ENCODE measurements at places on chromosomes 1 and 21. TPM values are rescaled to one million over a fixed set of nuclear protein-coding genes. Genes with fewer than 3 reads are reported as not detected.
A peak's percentile ranks its signal among the peaks of the same experiment; 100 is the strongest.

DNA sequence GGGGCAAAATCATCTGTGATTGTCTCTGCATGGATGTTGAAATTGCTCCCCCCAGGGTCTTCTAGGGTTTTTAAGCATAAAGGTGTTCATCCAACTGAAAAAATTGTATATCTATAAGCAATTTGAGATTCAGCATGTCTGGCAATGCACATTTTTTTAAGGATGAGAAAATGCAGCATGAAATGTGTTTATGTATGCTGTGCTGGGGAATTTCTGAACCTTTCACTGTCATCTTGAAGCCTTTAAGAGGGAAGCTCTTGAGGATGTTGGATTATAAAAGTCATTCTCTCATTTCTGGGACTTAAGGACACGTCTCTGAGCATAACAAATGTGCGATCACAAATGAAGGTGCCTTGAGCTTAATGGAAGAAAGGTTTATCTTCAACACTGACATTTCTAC, 9.4 kb downstream of the OVAAL start:
- no peak overlapping the region for H3K4me3 ChIP-seq
- no peak overlapping the region for H3K27ac ChIP-seq
- DNase-seq = no peak
- no peaks in the 10 kb centered on the region for H3K36me3 ChIP-seq
- H3K4me1 ChIP-seq = peaks cover 30% of the 10 kb centered on the region
- H3K27me3 ChIP-seq = no peaks in the 10 kb centered on the region

DNA sequence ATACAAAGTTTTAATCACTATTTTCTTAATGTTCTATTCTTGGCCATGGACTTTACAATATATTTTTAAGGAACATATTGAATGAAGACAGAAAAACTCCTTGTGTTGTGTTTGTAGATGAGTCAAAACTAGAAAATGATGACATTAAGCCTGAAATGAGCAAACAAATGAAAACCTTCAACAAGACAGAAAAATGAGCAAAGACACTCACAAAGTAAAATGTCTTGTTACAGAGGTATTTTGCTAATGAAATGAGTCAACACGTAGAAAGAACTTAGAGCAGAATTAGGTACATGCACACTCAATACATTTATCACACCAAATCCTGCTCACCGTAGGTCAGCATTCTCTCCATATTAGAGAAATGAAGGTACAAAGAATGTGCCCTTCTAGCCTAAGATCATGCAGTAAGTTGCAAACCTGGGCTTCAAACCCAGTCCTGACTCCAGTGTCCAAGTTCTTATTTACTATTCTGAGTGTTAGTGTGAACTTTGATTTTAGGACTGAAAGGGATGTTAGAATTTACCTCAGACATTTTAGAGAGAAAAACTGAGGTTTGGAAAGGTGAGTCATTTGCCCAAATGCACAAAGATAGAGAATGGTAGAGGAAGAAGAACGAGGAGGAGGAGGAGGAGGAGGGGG, 133.9 kb upstream of the SGIP1 start:
- no peaks in the 10 kb centered on the region for H3K36me3 ChIP-seq
- H3K27ac ChIP-seq = no peak overlapping the region
- no peaks in the 10 kb centered on the region for H3K27me3 ChIP-seq
- H3K4me3 ChIP-seq = no peak overlapping the region

DNA sequence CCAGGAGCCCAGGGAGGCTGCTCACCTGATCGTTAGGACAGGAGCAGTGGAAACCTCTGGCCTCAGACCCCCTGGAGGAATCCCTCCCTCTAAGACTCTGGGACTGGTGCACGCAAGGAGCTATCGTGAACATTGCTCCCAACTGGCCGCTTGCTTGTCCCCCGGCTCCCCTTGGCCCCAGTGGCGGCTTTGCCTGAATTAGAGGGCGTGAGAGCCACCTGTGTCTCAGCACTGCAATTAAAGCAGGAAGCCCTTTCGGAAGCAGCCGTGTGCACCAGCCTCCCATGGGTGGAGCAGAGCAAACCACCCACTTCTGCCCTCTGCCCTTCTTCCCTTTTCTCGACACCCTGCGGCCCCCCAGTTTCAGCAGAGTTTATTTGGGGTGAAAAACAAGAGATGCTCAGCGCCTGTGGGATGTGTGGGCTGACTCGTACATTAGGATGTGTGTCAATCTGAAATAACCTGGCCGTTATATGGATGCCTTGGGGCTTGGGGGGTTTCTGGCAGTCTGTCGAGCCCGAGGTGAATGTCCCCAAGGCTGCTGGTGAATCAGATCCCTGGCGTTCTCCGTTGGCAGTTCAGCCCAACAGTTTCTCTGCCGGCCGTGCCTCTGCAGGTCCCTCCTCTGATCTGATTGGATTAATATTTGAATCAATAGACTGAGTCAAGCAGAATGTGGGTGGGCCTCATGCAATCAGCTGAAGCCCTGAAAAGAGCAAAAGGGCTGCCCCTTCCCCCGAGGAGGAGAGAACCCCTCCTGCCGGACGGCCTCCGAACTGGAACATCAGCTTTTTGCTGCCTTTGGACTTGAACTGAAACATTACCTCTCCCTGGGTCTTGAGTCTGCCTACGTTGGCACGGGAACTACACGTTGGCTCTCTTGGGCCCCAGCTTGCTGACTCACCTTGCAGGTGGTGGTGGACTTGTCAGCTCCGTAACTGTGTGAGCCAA, 7.3 kb upstream of the UMODL1 start:
- peaks cover 20% of the 10 kb centered on the region for H3K4me1 ChIP-seq
- DNase-seq = peak; percentile 39
- H3K36me3 ChIP-seq = no peaks in the 10 kb centered on the region
- no peak overlapping the region for H3K27ac ChIP-seq

GRCh38 chr1:226322986-226323385, 14.0 kb upstream of the LIN9 start:
- no peak overlapping the region for H3K27ac ChIP-seq
- H3K4me1 ChIP-seq = no peaks in the 10 kb centered on the region
- H3K27me3 ChIP-seq = no peaks in the 10 kb centered on the region
- H3K36me3 ChIP-seq = no peaks in the 10 kb centered on the region
- no peak overlapping the region for H3K4me3 ChIP-seq

- H3K27me3 ChIP-seq = no peaks in the 10 kb centered on the region
- no peak overlapping the region for H3K27ac ChIP-seq
- H3K36me3 ChIP-seq = no peaks in the 10 kb centered on the region
- no peaks in the 10 kb centered on the region for H3K4me1 ChIP-seq
- DNase-seq = no peak
These were observed 37.9 kb upstream of the C1orf198 start for GRCh38 chr1:230906226-230906625.

DNA sequence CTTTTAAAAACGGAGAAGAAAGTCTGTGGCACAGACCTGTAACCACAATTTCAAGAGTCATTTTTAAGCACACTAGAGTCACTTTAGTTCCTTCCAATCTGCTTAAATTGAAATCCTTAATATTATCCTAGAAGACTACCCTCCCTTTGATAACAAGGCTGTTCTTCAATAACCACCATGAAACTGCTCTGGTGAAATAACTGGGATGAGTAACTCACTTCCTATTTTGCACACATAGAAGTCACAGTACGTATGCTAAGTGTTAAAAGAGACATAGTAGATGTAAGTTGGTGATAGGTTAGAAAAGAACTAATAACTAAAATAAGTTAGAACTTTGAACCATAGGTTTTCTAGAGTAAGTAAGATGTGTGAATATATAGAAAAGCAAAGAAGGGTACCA, 107.8 kb downstream of the NME7 start:
- H3K27ac ChIP-seq = no peak overlapping the region
- no peak overlapping the region for H3K4me3 ChIP-seq
- DNase-seq = no peak
- peaks cover 5% of the 10 kb centered on the region for H3K4me1 ChIP-seq

The TAF12 gene
- total RNA-seq = 26.3 TPM

The HTR6 gene
- not detected for total RNA-seq

The CD5L gene
- not detected for total RNA-seq

Data from neural progenitor cell (in vitro differentiated cells).